ENCODE measurements at places on chromosomes 12 and 14.

GRCh38 chr12:110249105-110249504 lies 31.9 kb upstream of the ATP2A2 start:
- DNase-seq = no peak

DNA sequence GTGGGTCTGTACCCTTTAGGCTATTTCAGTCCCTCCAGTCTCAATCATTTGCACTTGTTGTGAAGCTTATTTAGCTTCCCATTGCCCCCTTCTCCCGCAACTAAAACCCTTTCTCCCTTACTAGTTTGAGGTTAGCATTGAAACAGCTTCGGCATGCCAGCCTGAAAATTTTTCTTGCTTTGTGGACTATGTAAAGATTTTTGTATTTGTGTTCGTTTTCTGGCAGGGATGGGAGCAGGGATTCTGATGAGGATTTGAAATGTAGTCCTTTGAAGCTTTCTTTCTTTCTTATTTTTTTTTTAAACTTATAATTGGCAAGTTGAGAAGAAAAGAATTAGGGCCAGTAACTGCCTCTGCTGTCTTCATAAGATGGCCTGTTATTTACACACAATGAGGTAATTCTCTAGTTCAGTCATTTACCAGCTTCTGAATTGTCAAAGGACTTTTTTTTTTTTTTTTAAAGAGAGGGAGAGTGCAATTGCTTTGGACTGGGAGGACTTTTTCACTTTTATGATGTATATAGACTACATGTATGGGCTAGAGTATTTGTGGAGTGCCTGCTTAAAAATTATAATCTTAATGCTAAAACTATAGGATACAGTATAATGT lies 29.0 kb downstream of the PALS1 start:
- DNase-seq = no peak

GRCh38 chr12:46266382-46266791 lies 2.5 kb downstream of the SLC38A1 start:
- DNase-seq = peak; percentile 76

DNA sequence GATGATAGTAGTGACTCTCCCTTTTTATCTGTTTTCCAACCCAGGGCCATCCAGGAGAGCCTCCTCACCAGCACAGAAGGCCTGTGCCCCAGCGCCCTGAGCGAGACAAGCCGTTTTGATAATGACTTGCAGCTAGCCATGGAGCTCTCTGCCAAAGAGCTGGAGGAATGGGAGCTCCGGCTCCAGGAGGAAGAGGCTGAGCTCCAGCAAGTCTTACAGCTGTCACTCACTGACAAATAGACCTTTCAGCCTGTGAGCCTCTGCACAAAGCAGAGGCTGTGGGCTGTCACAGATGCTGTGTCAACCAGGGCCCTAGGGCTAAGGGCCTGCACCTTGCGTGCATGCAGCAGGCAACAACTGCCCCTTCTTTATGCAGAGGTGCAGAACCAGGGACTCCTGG lies 11.0 kb downstream of the C12orf76 start:
- DNase-seq = no peak

DNA sequence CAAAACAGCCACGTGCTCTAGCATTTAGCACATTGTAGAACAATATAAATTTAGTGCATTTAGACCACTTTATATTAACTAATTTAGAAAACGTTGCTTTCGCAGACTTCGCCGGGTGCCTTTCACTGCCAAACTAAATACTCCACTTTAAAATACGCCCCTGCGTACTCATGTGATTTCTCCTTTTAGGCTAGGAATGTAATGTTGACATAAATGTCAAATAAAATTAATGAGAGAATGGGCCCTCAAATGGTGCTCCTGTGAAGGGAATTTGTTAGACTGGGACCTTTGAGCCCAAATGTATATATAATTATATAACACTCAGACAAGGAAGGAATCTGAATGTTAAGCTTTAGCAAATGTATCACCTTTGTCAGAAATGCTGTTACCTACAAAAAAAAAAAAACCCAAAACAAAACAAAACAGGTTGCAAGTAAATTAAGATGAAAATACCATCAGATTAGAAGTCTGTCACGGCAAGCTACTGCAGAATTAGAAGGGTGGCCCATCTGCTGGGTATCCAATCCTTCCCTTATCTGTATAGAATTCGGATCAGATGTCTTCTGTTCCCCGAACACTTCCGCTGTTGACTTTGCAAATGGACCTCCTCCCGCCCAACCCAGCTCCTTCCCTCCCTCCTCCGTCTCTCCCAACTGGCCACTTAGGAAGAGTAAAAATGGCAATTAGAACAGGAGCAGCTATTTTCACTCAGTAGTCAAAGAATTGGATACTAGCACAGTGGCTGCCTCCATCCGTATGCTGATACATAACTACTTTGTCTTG lies 159.3 kb upstream of the FOXN3 start:
- DNase-seq = no peak

DNA sequence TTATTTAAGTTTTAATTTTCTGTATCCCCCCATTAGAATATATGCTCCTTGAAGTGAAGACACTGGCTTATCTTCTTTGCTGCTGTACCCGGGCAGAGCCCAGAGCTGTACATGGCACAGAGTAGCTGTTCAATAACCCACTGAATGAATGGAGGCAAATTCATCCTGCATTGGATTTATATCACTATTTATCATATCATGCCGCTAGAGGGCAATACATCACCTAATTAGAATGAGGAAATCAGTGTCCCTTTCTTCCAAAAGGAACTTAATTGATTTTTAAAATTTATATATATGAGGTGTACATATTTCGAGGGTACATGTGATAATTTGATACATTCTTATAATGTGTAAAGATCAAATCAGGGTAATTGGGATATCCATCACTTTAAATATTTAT lies 89.2 kb upstream of the TMEM260 start:
- peak; percentile 26 for DNase-seq

- no peak for DNase-seq
These were observed 230.5 kb downstream of the ATP23 start for GRCh38 chr12:58171914-58172313.

GRCh38 chr14:23615856-23616255 lies 20.3 kb upstream of the DHRS2 start:
- no peak for DNase-seq

Data from NCI-H1417 (cell line).